ENCODE measurements at places on chromosomes 13 and 19. TPM values are rescaled to one million over a fixed set of nuclear protein-coding genes. Genes with fewer than 3 reads are reported as not detected.

Gene LILRB4
- 1.0 TPM for total RNA-seq

Gene CCDC70
- 82.2 TPM for total RNA-seq

DNA sequence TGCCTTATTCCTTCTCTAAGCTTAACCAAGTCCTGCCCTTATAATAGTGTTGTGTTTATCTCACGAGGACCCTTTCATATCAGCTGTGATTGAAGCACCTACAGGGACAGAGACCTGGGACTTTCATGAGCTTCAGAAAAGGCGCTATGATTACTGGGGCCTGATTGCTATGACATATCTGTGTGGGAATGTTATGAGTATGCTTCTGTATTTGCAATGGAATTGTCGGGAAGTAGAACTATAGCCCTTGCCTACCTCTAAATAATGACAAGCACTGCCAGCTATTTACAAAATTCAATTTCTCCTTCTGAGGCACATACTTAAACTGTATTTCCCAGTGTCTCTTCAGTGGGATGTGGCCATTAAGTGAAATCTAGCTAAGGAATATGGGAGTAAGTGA lies 191.5 kb downstream of the LHFPL6 start:
- H3K4me1 ChIP-seq: peaks cover 28% of the 10 kb centered on the region
- no peaks in the 10 kb centered on the region for H3K36me3 ChIP-seq
- H3K27ac ChIP-seq: no peak overlapping the region

DNA sequence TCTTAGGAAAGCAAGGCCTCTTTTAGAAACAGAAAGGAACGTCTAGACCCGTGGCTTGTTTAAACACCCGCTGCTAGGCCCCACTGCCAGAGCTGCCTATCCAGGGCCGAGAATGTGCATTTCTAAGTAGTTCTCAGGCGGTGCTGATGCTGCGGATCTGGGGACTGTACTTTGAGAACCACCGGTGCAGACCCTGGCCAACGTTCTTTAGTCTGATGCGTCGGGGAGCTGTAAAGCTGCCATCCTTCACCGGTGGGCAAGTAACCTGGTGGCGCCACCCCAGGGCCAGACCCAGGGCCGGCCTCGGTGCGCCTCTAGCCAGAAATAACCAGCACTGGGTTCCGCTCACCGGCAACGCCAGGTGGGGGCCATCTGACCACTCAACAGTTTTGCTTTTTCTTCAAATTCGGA lies 47.1 kb downstream of the TGDS start:
- H3K4me3 ChIP-seq: peak overlapping the region; percentile 86
- H3K27me3 ChIP-seq: no peaks in the 10 kb centered on the region
- peaks cover 7% of the 10 kb centered on the region for H3K4me1 ChIP-seq
- DNase-seq: peak; percentile 71
- H3K27ac ChIP-seq: peak overlapping the region; percentile 95

DNA sequence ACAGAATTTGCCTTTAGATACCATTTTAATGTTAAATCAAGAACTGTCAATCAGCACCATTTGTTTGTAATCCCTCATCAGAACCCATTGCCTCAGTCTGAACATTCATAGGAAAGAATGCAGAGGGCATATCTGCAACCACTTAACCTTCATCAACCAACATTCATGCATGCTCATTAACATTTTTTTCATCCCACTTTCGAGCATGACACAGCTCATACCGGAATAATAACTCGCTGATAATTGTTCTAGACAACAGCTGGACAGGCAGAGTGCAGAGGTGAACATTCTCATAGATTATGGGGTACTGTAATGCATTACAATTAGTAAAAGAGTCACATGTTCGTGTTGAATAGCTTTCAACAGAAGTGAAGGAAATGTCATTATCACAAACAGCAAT lies 216.8 kb downstream of the DIAPH3 start:
- H3K27ac ChIP-seq: no peak overlapping the region
- no peaks in the 10 kb centered on the region for H3K4me1 ChIP-seq
- no peak for DNase-seq
- H3K4me3 ChIP-seq: no peak overlapping the region
- no peaks in the 10 kb centered on the region for H3K27me3 ChIP-seq

DNA sequence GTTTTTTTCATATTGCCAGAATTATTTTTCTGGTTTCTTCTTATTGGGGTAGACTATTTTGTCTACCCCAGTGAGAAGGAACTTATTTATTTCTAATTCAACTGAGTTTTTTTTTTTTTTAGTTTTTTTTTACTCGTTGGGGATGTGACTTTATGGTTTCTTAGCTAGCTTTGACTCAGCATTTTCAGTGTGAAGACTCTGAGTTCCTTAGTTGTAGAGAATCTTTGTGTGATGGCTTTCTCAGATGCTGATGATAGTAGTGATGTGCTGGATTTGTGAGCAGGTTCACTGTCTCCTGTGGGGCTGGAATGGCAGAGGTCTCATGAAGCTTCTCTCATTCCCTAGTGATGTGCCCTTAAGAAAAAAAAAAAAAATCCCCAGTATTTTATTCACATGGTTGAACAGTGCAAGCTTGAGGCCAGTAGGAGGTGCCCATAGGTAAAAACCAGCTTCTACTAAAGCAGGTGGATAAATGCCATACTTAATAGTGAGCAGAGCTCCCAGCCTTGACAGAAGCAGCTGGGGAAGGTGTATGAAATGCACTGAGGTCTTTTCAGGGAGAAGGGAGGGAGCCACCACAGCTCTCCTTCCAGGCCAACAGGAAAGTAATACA lies 106.2 kb upstream of the KLF5 start:
- H3K36me3 ChIP-seq: no peaks in the 10 kb centered on the region
- no peaks in the 10 kb centered on the region for H3K27me3 ChIP-seq
- H3K4me3 ChIP-seq: no peak overlapping the region
- no peaks in the 10 kb centered on the region for H3K4me1 ChIP-seq

GRCh38 chr13:91375116-91375729 lies 23.2 kb upstream of the GPC5 start:
- no peak for DNase-seq
- no peaks in the 10 kb centered on the region for H3K4me1 ChIP-seq
- H3K27me3 ChIP-seq: no peaks in the 10 kb centered on the region

DNA sequence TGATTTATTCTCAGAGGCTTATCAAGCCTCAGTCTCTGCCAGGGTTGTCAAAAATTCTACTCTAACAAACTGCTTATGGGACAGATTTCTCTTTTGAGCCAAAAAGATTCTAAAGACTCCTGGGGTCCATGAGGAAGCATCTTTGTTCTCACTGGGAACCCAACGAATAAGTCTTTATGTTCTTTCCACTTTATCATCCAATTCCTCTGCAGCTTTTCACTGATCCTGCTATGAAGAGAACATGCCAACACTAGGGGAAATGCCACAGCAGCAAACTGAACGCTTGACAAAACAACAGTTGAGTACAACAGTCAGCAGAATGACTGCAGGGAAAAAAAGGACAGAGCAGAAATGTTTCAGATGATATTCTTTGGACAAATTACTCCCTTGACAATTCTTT lies 22.2 kb downstream of the DCLK1 start:
- no peaks in the 10 kb centered on the region for H3K36me3 ChIP-seq
- no peak overlapping the region for H3K27ac ChIP-seq
- DNase-seq: no peak
- H3K4me3 ChIP-seq: no peak overlapping the region
- no peaks in the 10 kb centered on the region for H3K4me1 ChIP-seq

DNA sequence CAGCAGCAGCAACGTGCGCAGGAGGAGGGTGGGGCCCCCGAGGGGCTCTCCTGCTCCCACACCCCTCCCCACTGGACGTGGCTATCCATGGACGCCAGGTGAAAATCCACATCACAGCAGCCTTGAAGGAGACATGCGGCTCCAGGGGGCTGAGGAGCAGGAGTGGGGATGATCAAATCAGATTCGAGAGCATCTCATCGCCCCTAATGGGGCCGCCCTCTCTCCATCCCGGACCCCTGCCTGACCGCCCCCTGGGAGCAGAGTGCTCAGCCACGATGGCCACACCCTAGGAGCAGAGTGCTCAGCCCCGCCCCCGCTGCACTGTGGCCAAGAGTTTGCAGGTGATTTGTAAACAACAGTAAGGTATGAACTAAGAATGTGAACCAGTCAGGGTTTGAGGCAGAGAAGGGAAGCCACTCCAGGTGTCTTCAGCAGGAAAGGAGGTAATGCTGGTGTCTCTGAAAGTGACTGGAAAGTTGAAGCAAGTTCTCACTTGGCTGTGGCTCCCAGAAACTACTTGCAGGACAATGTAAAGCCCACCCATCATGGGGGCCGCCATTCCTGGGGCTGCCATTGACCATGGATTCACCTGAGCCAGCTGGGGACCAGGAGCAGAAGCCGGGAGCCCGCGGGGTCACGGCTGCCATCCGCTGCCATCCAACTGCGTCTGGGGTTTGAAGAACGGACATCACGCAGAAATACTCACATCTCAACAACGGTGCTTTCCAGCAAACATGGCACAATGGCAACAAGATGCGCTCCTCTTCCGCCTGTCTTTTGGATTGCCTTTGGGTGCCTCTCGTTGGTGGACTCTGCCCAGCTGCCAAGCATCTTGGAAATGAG lies 71.8 kb downstream of the SPACA7 start:
- no peaks in the 10 kb centered on the region for H3K4me1 ChIP-seq
- no peak for DNase-seq
- H3K27ac ChIP-seq: no peak overlapping the region
- no peak overlapping the region for H3K4me3 ChIP-seq
- H3K27me3 ChIP-seq: no peaks in the 10 kb centered on the region

- no peaks in the 10 kb centered on the region for H3K27me3 ChIP-seq
- H3K36me3 ChIP-seq: no peaks in the 10 kb centered on the region
- no peak for DNase-seq
- peaks cover 26% of the 10 kb centered on the region for H3K4me1 ChIP-seq
- no peak overlapping the region for H3K27ac ChIP-seq
Measured at GRCh38 chr19:40640744-40641143, 39.6 kb downstream of the LTBP4 start.

DNA sequence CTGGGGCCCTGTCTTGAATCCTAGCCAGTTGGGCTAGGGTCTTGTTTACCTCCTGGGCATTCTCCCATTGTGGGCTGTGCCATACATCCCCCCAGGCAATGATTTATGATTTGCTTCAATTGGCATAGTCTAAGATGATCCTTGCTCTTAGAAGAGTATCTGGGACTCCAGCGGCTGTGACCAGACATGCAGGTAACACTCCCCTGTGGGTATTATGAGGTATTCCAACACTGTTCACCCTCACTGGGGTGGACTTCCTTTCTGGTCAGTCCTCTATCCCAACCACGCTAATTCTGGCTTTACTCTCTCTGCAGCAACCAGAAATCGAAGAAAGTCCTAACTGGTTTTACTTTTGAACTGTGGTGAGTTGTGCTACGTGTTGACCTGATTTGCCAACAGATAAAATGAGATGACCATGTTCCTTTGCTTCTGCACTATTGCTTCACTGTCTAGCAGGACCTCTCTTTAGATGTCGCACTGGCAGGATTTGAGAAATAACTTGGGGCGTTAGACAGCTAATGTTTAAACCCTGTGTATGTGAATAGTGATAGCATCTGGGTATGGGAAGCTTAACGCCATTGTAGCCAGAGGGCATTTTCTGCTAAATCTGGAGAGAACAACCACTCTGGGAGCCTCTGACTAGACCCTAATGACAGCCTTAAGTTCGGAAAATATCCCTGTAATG lies 6.7 kb upstream of the LRCH1 start:
- H3K27me3 ChIP-seq: no peaks in the 10 kb centered on the region
- H3K4me1 ChIP-seq: no peaks in the 10 kb centered on the region
- no peak overlapping the region for H3K4me3 ChIP-seq
- H3K36me3 ChIP-seq: no peaks in the 10 kb centered on the region
- DNase-seq: no peak

DNA sequence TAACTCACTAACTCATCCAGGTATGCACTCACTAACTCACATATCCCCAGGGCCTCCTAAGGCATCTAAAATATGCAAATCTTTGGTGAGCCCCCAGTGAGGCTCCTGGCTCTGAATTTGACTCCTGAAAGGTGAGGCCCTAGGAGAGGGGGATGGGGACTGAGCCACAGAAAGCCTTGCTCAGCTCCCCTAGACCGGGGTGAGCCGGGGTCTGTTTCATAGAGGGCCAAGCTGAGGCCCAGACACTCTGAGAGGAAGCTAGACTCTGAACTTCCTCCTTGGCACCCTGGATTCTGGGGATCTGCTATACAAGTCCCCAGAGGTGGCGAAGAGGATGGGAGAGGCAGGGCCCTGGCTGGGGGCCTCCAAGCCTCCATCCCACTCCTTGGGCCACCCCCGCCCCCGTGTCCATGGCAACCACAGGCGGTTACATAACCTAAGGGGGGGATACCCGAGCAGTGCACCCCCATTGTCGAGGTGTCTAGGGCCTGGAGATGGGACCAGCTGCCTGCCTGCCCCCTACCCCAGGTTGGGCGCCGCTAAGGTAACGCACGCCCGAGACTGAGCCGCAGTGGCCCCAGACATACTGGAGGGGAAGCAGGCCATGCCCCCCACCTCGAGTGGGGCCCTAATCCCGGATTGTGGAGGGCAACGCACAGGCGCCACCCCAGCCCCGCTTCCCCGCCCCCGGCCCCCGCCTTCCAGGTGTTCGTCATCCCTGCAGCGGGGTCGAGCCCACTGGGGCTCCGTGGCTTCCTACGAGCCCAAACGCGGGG lies 646 bp downstream of the ABHD8 start:
- peaks cover 36% of the 10 kb centered on the region for H3K4me1 ChIP-seq
- H3K27me3 ChIP-seq: no peaks in the 10 kb centered on the region
- no peak for DNase-seq
- H3K27ac ChIP-seq: peak overlapping the region; percentile 55

Data from testis (tissue), 5 donors.